ENCODE measurements at places on chromosomes 1 and 21.

- DNase-seq: peak; percentile 71
These were observed 1.5 kb downstream of the RGS2 start for GRCh38 chr1:192810253-192810880.

DNA sequence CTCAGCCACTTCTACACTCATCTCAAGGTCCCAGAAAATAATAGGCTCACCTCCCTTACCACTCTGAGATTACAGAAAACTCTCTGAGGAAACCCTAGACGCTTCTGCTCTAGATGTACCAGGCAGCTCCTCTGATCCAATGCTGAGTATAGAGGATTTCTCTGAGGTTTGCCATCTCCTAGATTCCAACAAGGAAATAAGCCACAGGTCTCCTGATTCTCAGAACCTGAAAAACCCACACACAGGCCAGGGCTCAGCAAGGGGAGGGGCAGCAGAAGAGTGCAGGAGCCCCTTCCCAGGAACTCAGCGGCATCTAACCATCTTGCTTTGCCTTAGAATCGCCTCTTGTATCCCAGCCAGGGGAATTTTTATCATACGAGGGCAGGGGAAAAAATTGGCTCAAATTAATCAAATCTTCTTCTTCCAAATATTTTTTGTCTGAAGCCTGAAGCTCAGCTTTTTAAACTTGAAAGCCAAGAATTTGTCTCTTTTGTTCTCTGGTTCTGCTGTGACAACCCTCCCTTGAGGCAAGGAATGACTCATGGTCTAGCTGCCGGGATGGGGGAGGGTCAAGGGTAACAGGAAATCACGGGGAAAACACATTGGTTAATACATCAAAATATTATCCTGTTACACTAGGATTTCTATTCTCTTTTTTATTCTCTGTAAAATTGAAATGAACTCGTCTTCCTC is 30.8 kb downstream of the GORAB start:
- peak; percentile 29 for DNase-seq

DNA sequence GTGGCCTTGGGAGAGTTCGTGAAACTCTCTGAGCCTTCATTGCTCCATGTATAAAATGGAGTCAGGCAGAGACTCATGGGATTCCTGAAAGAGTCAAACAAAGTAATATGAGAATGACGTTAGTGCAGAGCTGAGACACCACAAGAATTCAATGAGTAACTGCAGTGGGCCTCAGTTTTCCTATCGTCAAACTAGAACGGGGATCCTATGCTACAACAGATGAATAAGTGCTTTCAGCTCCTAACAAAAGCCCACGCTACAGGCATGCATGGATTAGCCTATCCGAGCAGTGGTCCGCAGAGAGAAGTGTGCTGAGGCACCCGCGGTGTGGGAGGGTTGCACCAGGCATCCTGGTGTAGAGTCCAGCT is 124.7 kb downstream of the SYF2 start:
- no peak for DNase-seq

DNA sequence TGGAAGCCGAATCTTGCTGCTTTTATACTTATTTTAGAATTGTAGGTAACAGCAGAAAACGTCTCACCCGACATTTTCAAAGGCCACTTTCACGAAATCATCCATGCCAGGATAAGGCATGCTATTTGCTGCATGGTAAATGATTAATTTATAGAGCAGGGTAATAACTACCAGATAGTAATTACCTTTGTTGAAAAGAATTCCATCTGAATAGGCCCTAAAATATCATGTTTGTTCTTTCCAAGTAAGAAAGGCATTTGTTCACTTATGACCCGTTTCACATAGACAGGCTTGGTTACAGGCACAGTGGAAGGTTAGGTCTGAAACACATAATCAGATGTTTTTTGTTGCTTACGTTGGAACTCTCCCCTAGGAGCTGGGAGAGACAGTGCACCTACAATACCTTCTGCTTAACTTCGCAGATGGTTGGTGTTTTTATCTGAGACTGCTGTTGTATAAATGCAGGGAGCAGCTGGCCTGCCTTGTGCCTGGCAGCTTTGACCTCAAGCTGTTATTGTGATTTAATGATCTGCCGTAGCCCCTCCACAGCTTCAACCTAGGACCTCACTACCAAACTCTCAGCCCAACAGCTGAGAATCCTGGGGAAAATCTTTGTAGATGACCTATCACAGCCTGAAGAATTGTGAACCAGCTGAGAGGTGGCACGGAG is 1.6 kb downstream of the SLC44A3 start:
- no peak for DNase-seq

DNA sequence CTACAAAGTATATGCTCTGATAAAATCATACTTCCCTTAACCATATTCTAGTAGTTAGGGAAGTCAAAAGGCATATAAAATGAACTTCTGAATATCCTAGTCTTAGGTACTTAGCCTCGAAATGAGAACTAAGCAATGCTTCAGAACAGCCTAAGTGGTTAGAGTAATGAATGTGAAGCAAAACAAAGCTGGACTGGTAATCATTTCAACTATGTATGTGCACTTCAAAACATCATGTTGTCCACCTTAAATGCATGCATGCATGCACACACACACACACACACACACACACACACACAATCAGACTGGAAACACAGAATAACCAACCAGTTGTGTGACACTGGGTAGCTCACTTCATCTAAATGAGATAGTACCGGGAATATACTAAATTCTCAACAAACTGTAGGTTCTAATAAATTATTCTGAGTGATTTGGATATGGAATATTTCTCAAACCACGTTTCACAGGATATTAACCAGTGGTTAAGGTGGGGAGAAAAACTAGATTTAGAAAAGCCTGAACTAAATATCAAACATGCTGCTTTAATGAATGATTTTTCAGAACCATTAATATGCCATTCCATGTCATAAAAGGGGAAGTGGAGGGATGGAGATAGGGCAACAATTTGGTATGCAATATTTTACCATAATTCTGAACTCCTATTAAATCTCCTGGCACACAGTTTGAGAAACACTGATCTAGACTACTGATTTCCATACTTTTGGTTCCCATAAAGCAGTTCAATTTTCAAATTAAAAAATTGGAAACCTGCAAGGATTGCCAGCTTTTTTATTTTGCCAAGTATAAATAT is 19.5 kb downstream of the RNF115 start:
- no peak for DNase-seq

- no peak for DNase-seq
These were observed 29.9 kb upstream of the CAMSAP2 start for GRCh38 chr1:200708769-200709168.

DNA sequence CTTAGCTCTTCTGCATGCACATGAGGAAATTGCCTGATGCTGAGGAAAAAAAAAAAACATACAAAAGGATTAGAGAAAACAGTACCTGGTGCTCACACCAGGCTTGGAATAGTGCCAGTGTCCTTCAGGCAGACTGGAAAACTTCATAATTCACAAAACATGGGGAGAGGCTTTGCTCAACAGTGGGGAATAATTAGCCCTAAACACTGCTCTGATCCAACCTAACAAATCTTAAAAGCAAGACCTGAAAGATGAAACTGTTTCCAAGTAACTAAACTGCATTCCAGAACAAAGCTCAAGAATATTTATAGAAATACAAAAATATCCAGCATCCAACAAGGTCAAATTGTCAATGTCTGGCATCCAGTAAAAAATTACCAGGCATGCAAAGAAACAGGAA is 124.8 kb downstream of the AK5 start:
- no peak for DNase-seq

- no peak for DNase-seq
These were observed 19.6 kb upstream of the PDE9A start for GRCh38 chr21:42633858-42634257.
